ENCODE measurements at places on chromosomes 4 and X.

GRCh38 chr4:151284534-151285245 lies 7.7 kb downstream of the PRSS48 start:
- H3K36me3 ChIP-seq, result no peaks in the 10 kb centered on the region
- H3K4me1 ChIP-seq, result no peaks in the 10 kb centered on the region
- no peak overlapping the region for H3K4me3 ChIP-seq

DNA sequence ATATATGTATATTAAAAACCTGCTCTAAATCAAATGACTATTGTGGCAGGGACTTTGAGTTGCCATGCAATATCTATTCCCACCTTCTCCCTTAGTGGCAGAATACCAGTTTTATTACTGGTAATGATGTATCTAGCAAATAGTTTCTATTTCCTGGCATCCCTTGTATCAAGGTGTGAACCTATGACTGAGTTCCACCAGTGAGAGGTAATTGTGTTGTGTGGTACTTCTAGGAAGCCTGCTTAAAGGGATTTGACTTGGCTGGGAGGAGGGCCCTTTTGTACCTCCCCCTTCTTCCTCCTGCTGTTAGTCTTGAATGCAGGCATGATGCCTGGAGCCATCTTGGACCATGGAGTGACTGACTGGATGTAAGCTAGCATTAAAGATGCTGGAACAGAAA lies 65.4 kb upstream of the DYNLT3 start:
- H3K4me1 ChIP-seq, result no peaks in the 10 kb centered on the region
- H3K27ac ChIP-seq, result no peak overlapping the region
- peaks cover 5% of the 10 kb centered on the region for H3K27me3 ChIP-seq
- H3K36me3 ChIP-seq, result no peaks in the 10 kb centered on the region
- no peak overlapping the region for H3K4me3 ChIP-seq

DNA sequence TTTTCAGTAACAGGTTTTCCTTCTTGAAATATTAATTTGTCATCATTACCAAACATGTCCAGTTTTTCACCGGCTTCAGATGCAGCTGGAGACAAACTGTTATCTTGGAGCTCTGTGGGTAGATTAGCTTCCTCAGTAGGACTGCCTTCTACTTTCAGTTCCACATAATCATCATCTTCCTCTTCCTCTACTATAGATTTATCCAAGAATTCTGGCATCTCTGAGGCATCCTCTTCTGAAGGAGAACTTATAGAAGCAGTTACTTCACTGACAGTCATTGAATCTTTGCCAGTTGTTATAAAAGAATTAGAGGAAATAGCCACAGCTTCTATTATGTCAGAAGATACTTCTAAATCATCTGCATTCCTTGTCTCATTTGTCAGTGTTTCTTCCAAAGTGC lies 162.9 kb downstream of the LRBA start:
- H3K27me3 ChIP-seq, result no peaks in the 10 kb centered on the region
- no peak overlapping the region for H3K4me3 ChIP-seq
- H3K27ac ChIP-seq, result no peak overlapping the region
- DNase-seq, result no peak
- peaks cover 12% of the 10 kb centered on the region for H3K36me3 ChIP-seq

DNA sequence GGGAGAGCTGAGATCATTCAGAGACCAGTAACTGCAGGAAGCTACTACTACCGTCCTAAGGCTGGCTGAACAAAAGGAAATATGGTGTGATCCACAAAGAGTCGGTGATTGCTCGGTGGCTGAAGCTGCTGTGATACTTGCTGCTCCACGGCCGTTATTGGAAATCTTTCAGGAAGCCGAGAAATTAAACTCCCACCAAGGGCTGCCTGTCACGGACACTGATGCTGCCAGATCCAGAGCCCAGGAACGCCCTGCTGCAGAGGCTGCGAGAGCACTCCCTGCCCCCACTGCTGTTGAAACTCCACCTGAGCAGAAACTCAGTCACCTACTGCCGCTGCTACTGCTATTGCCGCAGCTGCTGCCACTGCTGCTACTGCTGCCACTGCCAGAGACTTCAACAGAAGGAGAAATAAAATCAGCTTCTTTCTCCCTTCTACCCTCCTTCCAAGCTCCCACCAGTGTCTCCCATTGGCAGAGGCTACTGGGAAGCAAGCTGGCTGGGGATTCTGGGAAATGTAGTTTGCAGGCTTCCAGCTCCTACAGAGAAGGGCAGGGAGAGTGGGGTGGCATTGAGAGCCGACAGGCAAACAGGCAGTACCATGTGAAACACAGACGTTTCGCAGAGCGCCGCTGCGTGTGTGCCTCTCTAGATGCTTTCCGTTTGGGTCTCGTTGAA lies 126.0 kb upstream of the ENPP6 start:
- H3K4me3 ChIP-seq, result peak overlapping the region; percentile 83
- peaks cover 14% of the 10 kb centered on the region for H3K4me1 ChIP-seq
- DNase-seq, result no peak
- peaks cover 3% of the 10 kb centered on the region for H3K36me3 ChIP-seq
- H3K27ac ChIP-seq, result peak overlapping the region; percentile 67

- H3K4me1 ChIP-seq, result peaks cover 17% of the 10 kb centered on the region
- DNase-seq, result no peak
- peak overlapping the region; percentile 32 for H3K27ac ChIP-seq
These were observed 15.8 kb upstream of the SLC25A4 start for GRCh38 chr4:185127021-185127925.

DNA sequence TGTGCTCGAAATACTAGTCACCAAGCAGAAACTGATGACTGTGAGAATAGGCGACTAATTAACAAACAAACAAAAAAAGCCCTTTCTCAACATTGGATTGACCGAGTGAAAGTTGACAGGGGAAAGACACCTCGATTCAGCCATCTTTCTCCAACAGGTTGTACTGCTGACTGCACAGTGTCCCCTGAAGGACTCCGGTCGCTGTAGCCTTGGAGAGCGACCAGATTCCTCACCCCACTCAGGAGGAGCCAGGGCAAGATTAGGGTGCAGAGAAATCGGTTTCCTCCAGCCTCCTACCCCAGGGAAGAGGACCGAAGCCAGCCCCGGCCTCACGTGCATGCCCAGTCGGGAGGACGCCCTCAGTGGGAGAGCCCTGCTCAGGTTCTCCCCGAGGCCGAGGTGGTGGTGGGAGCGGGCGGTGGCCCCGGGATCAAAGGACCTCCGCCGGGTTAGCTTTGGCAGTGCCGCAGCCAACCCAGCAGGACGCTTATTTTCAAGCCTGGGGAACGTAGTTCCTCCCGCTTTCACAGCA lies 1.1 kb upstream of the RAP1GDS1 start:
- H3K4me1 ChIP-seq, result peaks cover 44% of the 10 kb centered on the region
- H3K27ac ChIP-seq, result peak overlapping the region; percentile 87
- H3K4me3 ChIP-seq, result peak overlapping the region; percentile 98
- DNase-seq, result peak; percentile 29
- peaks cover 2% of the 10 kb centered on the region for H3K36me3 ChIP-seq

GRCh38 chr4:164188236-164188635 lies 565.7 kb upstream of the SMIM31 start:
- H3K36me3 ChIP-seq, result no peaks in the 10 kb centered on the region
- no peaks in the 10 kb centered on the region for H3K27me3 ChIP-seq
- H3K4me3 ChIP-seq, result no peak overlapping the region
- no peak overlapping the region for H3K27ac ChIP-seq
- no peak for DNase-seq

- H3K27me3 ChIP-seq, result no peaks in the 10 kb centered on the region
- H3K4me1 ChIP-seq, result peaks cover 39% of the 10 kb centered on the region
- H3K36me3 ChIP-seq, result peaks cover 2% of the 10 kb centered on the region
These were observed 3.2 kb downstream of the CASP3 start for GRCh38 chr4:184645904-184646610.

DNA sequence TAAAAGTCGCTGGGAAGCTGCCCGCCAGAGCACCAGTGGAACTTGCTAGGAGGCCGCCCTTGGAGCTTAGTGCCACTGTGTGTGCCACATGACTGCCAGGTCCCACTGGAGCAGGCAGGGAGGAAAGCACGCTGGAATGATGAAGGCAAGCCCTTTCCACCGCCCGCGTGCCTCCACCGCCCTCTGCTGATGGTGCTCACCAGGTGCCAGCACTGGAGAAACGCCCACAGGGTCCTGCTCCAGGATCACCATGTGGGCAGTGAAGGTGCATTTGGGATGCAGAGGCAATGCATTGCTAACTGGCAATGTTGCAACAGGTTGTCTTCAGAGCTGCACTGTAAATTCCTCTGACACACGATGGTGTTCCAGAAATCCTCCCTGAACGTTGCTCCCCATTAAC lies 76.3 kb downstream of the SHROOM2 start:
- no peak overlapping the region for H3K4me3 ChIP-seq
- H3K36me3 ChIP-seq, result no peaks in the 10 kb centered on the region
- H3K4me1 ChIP-seq, result peaks cover 3% of the 10 kb centered on the region
- H3K27me3 ChIP-seq, result peaks cover 17% of the 10 kb centered on the region
- H3K27ac ChIP-seq, result no peak overlapping the region

DNA sequence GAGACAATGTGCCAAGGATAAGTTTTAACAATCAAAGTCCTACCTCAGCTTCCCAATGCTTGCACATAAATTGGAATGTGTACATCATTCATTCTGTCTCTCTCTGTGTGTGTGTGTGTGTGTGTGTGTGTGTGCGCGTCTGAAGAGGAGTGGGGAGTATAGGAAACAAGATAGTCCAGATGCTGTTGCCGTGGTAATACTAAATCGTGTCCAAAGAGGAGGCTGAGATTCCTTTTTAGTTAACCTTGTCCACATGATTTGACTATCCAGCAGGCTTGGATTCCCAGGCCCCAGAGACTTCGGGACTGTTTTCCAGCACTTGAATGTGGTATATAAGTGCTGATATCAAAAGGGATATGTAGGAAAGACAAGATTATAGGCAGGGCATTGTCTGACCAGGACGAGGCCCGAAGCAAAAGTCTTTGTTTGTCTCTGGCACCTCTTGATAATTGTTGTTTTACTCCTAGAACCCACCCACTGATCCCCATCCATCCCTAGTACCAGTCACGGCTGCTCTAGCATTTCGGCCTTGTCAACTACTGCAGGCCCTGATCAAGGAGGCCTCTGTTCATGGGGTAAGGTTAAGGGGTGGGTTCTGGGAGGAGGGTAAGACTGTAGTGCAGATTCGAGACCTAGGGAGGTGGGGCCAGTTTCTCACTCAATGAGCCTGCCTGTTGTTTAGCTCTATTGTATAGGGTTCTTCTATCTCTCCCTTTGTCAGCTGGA lies 3.9 kb downstream of the PLP1 start:
- no peaks in the 10 kb centered on the region for H3K4me1 ChIP-seq
- no peak overlapping the region for H3K4me3 ChIP-seq
- no peak for DNase-seq

DNA sequence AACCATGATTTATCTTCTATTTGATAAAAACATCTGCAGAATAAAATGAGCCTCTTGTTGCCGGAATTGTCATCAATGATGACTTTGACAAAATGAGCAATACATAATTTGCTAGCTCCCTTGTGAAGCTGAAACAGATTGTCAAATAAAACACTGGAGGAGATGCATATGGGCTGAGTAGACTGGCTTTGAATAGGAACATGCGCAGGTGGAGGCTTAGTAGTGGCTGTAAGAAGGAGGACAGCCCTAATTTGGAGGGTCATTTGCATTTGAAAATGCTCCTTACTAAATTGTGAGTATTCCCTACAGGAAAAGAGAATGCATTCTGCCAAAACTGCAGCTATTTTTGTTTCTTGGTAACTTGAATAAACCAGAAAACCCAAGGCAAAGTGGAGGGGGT lies 329.1 kb downstream of the PPARGC1A start:
- H3K4me1 ChIP-seq, result no peaks in the 10 kb centered on the region
- H3K27me3 ChIP-seq, result no peaks in the 10 kb centered on the region
- H3K36me3 ChIP-seq, result no peaks in the 10 kb centered on the region

- H3K27me3 ChIP-seq, result no peaks in the 10 kb centered on the region
- H3K4me1 ChIP-seq, result no peaks in the 10 kb centered on the region
- DNase-seq, result no peak
These were observed 102.1 kb upstream of the FAM9B start for GRCh38 chrX:9135901-9136510.

DNA sequence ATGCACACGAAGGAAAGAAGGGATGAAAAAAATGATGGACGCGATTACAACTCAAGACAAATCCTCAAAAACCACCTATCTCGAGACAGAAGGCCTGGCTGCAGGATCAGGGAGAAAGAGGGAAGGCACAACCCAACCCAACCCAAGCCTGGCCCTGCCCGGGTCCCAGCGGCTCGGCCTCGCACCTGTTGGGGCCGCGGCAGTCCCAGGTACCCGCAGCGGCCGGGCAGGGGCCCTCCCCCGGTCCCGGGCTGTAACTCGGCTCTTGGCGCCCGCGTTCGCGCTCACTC lies 464 bp downstream of the RASGEF1B start:
- peak overlapping the region; percentile 99 for H3K4me3 ChIP-seq
- H3K27me3 ChIP-seq, result peaks cover 7% of the 10 kb centered on the region
- no peak for DNase-seq

- H3K27me3 ChIP-seq, result no peaks in the 10 kb centered on the region
- peak overlapping the region; percentile 32 for H3K27ac ChIP-seq
- no peak for DNase-seq
- peaks cover 30% of the 10 kb centered on the region for H3K4me1 ChIP-seq
These were observed 31.7 kb downstream of the USP9X start for GRCh38 chrX:41116948-41117347.

GRCh38 chrX:31291131-31291530 lies 219.3 kb upstream of the FTHL17 start:
- DNase-seq, result no peak
- no peaks in the 10 kb centered on the region for H3K36me3 ChIP-seq
- no peaks in the 10 kb centered on the region for H3K27me3 ChIP-seq
- H3K4me1 ChIP-seq, result no peaks in the 10 kb centered on the region

- peaks cover 12% of the 10 kb centered on the region for H3K4me1 ChIP-seq
- H3K36me3 ChIP-seq, result peaks cover 9% of the 10 kb centered on the region
- H3K4me3 ChIP-seq, result no peak overlapping the region
- DNase-seq, result no peak
- H3K27me3 ChIP-seq, result no peaks in the 10 kb centered on the region
These were observed 53.2 kb downstream of the MTM1 start for GRCh38 chrX:150621652-150622051.

- peaks cover 2% of the 10 kb centered on the region for H3K4me1 ChIP-seq
- H3K27me3 ChIP-seq, result peaks cover 1% of the 10 kb centered on the region
- no peak for DNase-seq
These were observed 213.4 kb downstream of the TMA16 start for GRCh38 chr4:163707873-163708272.

DNA sequence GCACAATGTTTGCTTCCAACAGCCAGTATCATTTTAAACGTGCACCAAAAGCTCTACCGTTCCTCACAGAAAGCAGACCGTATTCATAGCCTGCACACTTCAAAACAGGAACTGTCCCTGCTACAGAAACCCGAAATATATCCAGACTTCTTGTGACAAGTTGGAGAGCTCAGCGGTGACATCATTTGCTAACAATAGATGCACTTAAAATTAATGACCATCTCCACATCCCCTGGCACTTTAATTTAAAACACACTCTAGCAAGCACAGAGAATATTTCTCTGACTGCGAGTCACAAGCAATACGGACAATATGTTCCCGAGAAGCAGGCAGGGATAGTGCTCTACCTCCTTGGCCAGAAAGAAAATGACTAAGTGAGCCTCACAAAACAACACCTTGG lies 2.5 kb downstream of the NYX start:
- H3K36me3 ChIP-seq, result no peaks in the 10 kb centered on the region
- peaks cover 2% of the 10 kb centered on the region for H3K4me1 ChIP-seq
- H3K27ac ChIP-seq, result no peak overlapping the region
- H3K4me3 ChIP-seq, result no peak overlapping the region
